ENCODE measurements at places on chromosomes 13 and 19.

GRCh38 chr13:44117351-44117750, 237.6 kb downstream of the LACC1 start:
- DNase-seq = no peak

GRCh38 chr13:26037302-26037701, 14.5 kb downstream of the SHISA2 start:
- DNase-seq = no peak

DNA sequence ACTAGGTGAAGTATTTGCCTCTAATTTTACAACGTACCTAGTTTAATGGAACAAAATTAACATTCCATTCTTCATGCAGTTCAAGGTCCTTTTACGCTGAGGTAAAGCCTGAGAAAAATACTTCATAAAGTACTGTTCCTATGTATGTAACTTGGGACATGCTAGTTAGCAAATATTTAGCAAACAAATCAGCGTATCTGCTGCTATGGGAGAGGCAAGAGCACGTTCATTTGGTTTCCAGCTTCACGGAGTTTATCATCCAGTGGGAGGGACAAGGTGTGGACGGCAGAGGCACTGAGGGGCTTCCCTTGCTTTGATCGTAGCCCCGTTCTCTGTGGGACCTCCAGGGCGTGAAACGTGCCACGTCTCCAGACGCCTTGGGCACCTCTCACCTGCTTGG, 248.8 kb downstream of the IRS2 start:
- no peak for DNase-seq

GRCh38 chr13:41533266-41534052, 76.1 kb downstream of the RGCC start:
- DNase-seq = no peak

- DNase-seq = peak; percentile 6
Observed at GRCh38 chr13:74771964-74772363, 637.8 kb upstream of the KLF12 start.

- no peak for DNase-seq
Observed at GRCh38 chr19:9939301-9939913, 3.1 kb upstream of the OLFM2 start.

DNA sequence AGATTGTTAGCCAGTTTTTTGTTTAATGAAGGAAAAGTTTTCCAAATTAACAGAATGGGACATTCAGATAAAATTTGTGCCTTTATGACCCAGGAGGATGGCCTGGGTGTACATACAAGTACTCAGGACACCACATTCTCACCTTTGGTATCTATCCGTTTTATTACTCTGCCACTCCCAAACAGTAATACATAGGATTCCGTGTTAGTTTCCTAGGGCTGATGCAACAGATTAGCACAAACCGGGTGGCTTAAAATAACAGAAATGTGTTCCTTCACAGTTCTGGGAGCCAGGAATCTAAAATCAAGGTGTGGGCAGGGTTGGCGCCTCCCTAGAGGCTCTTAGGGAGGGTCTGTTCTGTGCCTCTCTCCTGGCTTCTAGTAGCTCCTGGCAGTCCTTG, 129.9 kb downstream of the GGACT start:
- DNase-seq = no peak

GRCh38 chr13:31978021-31978420, 53.6 kb upstream of the FRY start:
- no peak for DNase-seq
